ENCODE measurements at places on chromosomes 4 and X. TPM values are rescaled to one million over a fixed set of nuclear protein-coding genes. Genes with fewer than 3 reads are reported as not detected.

Gene ITM2A
- total RNA-seq: 16.1 TPM

Gene ASB12
- not detected for total RNA-seq

Gene USP17L20
- not detected for total RNA-seq

Gene BTC
- 1.8 TPM for total RNA-seq

Gene TLR1
- 20.8 TPM for total RNA-seq

Gene SLC25A6
- total RNA-seq: 180 TPM

Gene AWAT2
- total RNA-seq: not detected

Gene VCX3B
- not detected for total RNA-seq

Gene L1CAM
- 1.8 TPM for total RNA-seq

Gene ZNF157
- total RNA-seq: not detected

Gene FGFR3
- total RNA-seq: 196 TPM

Gene SSX2B
- not detected for total RNA-seq

Gene MUC7
- not detected for total RNA-seq

Gene MAGEA2
- not detected for total RNA-seq

Gene CD38
- total RNA-seq: 0.78 TPM

Gene SLC38A5
- 83.8 TPM for total RNA-seq

Gene TXK
- total RNA-seq: 0.66 TPM

Gene PITX2
- total RNA-seq: not detected

Gene TRAM1L1
- total RNA-seq: 4.9 TPM

Gene PPEF2
- not detected for total RNA-seq

Gene CORIN
- total RNA-seq: 1.3 TPM

Gene P2RY4
- total RNA-seq: not detected

Gene BMX
- not detected for total RNA-seq

Gene RAI2
- total RNA-seq: 8.6 TPM

Gene MSANTD1
- 3.6 TPM for total RNA-seq

Gene TMEM154
- 0.52 TPM for total RNA-seq

Gene NXF2B
- not detected for total RNA-seq

Gene HS3ST1
- total RNA-seq: 0.99 TPM

Gene ARHGAP36
- total RNA-seq: not detected

Gene DRP2
- not detected for total RNA-seq

Gene SLC10A6
- 2.3 TPM for total RNA-seq

Gene ALB
- 538 TPM for total RNA-seq

Gene CFAP299
- total RNA-seq: not detected

Gene ZFX
- 23.4 TPM for total RNA-seq

Gene MAGEB10
- total RNA-seq: not detected

Gene MAGEH1
- 23.4 TPM for total RNA-seq

Gene ZCCHC12
- 0.52 TPM for total RNA-seq

Gene SPIN4
- total RNA-seq: 3.9 TPM

Gene NEIL3
- not detected for total RNA-seq

Gene USP17L30
- total RNA-seq: not detected

Gene GPRASP2
- total RNA-seq: 6.2 TPM

Gene COL4A5
- 32.0 TPM for total RNA-seq

Gene ANAPC4
- 25.7 TPM for total RNA-seq

Gene GAGE1
- total RNA-seq: not detected

Gene VEGFD
- total RNA-seq: not detected

Gene BEX5
- total RNA-seq: 7.0 TPM

Gene PABPC1L2B
- not detected for total RNA-seq

Gene TLR10
- total RNA-seq: 0.26 TPM

Gene HPGD
- 0.33 TPM for total RNA-seq

Gene TRIM2
- 31.3 TPM for total RNA-seq

Gene EMCN
- 3.4 TPM for total RNA-seq

Gene TEX11
- 0.66 TPM for total RNA-seq

Data from body of pancreas (tissue), 4 donors.